ENCODE measurements at places on chromosomes 7 and 10. TPM values are rescaled to one million over a fixed set of nuclear protein-coding genes. Genes with fewer than 3 reads are reported as not detected.

DNA sequence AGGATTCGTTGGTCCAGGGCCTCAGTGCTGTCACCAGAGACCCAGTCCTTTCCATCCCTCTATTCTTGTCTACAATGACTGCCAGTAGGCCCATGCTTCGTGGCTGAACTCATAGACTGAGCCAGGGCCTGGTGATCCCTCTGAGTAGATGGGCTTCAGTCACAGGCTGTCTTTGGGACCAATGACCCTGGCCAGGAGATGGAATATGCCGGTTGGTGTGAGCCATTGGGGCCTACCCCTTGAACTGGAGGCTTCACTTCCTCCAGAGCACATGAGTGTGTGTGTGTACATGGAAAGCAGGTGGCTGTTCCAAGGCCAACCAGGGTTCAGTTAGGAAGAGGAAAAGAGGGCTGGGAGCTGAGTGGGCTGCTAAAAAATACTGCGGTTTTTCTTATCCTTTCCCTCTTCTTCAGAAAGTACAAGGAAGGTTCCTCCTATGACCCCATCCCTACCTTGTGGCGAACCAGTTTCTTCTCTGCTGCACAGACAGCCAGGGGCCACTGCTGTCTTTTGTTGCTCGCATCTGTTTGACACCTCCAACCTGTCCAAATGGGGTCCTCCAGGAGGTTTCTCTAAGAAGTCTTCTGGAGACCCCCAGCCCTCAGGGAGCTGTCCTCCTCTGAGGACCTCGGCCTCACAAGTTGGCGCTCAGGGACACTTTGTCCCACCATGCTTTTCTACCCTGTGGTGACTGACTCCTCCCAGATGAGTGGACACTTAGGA is 36.6 kb downstream of the ADRA2A start:
- no peak for DNase-seq

GRCh38 chr10:129580010-129580409 is 113.0 kb downstream of the MGMT start:
- DNase-seq: no peak

FEZF1 gene
- not detected for total RNA-seq

DNA sequence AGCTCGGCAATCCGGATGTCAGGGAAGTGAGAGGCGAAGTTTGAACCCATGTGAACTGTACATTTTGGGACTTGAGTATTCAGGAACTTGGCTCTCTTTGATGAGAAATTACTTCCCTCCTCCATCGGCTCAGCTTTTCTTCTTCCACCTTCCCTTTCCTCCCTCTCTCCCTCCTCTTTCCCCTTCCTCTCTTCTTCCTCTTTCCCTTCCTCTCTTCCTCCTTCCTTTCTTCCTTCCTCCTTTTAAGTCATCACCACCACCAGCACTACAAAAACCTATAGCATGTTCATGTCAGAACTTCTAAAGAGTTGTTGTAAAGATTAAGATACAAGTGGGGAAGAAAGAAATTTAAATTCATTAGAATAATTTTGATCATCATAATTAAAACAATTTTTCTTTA is 31.9 kb upstream of the CDHR3 start:
- no peak for DNase-seq

CRYGN gene
- not detected for total RNA-seq

NPC1L1 gene
- not detected for total RNA-seq

DNA sequence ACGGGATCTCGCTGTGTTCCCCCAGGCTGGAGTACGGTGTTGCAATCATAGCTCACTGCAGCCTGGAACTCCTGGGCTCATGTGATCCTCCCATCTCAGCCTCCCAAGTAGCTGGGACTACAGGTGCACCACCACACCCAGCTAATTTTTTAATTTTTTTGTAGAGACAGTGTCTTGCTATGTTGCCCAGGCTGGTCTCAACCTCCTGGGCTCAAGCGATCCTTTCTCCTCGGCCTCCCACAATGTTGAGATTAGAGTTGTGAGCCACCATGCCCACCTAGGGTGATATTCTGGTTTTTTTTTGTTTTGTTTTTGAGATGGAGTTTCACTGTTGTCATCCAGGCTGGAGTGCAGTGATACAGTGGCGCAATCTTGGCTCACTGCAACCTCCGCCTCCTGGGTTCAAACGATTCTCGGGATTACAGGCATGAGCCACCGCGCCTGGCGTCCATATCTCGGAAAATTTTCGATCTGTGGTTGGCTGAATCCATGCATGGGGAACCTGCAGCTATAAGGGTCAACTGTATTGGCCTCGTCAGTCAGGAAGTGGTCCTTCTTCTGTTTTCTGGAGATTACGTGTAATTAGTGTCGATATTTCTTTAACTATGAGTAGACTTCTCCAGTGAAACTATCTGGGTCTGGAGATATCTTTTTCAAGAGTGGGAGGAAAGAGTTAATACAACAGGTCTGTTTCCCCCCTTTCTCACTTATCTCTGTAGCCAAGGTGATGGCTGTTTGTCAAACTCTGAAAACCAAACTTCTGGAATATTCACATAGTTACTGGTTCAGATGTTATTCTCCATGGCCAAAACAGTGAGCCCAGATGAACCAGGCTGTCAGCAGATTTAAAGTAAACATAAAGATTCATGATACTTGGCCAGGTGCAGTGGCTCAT is 21.0 kb upstream of the FIS1 start:
- DNase-seq: no peak
